ENCODE measurements at places on chromosomes 3 and 15. TPM values are rescaled to one million over a fixed set of nuclear protein-coding genes. Genes with fewer than 3 reads are reported as not detected.

HYAL1 gene
- 1.2 TPM for total RNA-seq

PHLDB2 gene
- total RNA-seq: 98.7 TPM

ACP3 gene
- total RNA-seq: not detected

ITIH1 gene
- 0.56 TPM for total RNA-seq

PPP4R2 gene
- 65.4 TPM for total RNA-seq

ZDHHC23 gene
- 3.8 TPM for total RNA-seq

PEX11A gene
- 5.9 TPM for total RNA-seq

Data from aortic smooth muscle cell (primary cell).